Activated CD4-positive, alpha-beta T cell treated with anti-CD3 and anti-CD28 coated beads, Interleukin-2, amount 50 U/mL, for 4 hours (primary cell): ENCODE measurements at places on chromosomes 1 and 21.

DNA sequence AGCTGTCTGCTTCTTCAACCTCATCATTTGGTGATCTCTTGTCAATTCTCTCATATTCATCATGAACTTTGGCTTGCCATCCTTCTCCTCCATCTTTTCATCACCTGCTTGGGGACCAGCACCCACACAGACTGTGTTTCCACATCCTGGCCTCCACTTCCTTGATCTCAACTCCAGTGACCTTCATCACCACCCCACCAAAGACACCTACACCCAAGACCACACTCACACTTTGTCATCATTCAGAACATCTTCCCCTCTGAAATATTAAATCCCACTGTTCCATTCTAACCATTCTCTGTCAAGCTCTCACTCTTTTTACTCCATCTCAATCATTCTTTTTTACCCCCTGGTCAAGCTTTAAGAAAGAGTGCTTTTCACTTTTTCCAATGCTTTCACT, 115.5 kb upstream of the VAV3 start:
- peak; percentile 22 for DNase-seq

- DNase-seq = peak; percentile 54
Measured at GRCh38 chr1:2314803-2315673, 76.3 kb downstream of the MORN1 start.

DNA sequence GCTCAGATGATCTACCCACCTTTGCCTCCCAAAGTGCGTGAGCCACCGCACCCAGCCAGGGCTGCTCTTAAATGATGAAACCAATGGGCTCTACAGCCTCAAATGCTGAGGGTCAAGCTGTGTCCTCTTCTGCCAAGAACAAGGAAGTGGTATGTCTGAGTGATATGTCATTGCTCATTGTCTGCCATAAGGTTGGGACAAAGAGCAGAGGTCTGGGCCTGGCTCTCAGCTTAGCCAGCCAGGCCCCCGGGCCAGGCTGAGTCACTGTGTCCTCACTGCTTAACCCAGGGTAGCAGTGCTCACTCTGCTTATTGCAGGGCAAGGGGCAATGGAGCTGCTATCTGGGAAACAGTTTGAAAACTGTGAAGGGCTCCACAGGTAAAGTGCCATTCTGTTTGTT, 8.3 kb upstream of the ETS2 start:
- no peak for DNase-seq

DNA sequence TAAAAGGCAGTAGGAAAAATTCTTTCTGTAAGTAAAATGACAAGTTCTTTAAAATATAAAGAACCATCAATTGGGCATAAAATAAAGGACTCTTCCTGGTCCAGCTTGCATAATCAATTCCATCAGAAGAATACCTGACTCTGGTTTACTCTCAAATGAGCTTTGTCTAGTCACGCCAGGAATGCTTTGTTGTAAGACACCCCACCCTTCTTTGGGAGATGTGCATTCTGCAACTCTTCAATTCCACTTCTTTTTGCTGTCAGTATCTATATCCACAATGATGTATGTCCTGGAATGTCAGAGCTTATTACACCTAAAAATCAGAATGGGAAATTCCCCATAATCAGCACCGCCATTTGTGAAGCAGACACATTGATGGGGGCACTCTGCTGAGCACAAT, 76.1 kb downstream of the PTPN14 start:
- DNase-seq = no peak

DNA sequence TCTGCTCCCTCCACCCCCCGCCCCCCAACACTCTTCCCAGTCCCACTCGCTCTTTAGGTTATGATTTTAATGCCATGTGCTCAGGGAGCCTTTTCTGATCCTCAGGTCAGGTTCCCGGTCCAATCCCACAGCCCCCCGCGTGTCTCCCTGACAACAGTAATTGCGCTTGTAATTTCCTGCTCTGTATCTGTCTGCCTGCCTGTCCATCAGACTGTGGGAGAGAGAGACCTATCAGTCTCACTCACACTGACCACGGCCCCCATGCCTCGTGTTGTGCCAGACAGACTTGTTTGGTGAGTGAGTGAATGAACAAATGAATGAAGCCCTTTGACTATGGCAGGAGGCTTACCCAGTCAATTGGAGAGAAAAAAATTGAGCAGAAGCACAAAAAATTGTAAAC, 50.8 kb upstream of the ECE1 start:
- DNase-seq = no peak

GRCh38 chr1:164614316-164614715, 55.3 kb downstream of the PBX1 start:
- no peak for DNase-seq

GRCh38 chr1:217812175-217812574, 181.0 kb downstream of the SPATA17 start:
- DNase-seq = no peak

GRCh38 chr1:26079178-26079563, 11.7 kb upstream of the TRIM63 start:
- DNase-seq = no peak

GRCh38 chr1:4868521-4868920, 214.1 kb downstream of the AJAP1 start:
- DNase-seq = no peak

DNA sequence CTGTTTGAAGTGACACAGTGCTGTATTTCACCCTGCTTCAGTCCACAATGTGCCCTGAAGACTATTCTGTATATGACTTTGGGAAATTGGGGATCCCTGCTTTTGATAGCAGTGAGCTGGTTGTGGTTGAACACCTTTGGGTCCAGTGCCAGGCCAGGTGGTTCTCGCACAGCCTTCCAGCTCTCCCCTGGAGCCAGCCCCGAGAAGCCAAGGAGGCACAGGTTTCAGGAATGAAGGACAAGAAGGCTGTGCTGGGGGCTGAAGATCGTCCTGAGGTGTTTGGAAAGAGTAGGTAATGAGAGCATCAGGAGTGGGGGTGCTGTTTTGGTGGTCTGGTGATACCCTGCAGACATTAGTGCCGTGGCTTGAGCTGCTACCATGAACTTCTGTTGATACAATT, 131.4 kb upstream of the COL6A1 start:
- no peak for DNase-seq

GRCh38 chr1:43704838-43705237, 2.5 kb upstream of the ST3GAL3 start:
- no peak for DNase-seq

GRCh38 chr1:245797592-245798348, 643.0 kb downstream of the KIF26B start:
- DNase-seq = no peak

- no peak for DNase-seq
Measured at GRCh38 chr1:236413688-236414087, 19.6 kb downstream of the EDARADD start.

GRCh38 chr1:185895208-185895900, 161.2 kb downstream of the HMCN1 start:
- no peak for DNase-seq

- no peak for DNase-seq
Measured at GRCh38 chr1:83883979-83884378, 115.0 kb downstream of the TTLL7 start.
